Activated gamma-delta T cell treated with Interleukin-2 at 50 U/mL for 16 hours (primary cell): ENCODE measurements at places on chromosomes 3 and 15.

- DNase-seq = no peak
Observed at GRCh38 chr3:73485877-73486330, 138.8 kb downstream of the PDZRN3 start.

DNA sequence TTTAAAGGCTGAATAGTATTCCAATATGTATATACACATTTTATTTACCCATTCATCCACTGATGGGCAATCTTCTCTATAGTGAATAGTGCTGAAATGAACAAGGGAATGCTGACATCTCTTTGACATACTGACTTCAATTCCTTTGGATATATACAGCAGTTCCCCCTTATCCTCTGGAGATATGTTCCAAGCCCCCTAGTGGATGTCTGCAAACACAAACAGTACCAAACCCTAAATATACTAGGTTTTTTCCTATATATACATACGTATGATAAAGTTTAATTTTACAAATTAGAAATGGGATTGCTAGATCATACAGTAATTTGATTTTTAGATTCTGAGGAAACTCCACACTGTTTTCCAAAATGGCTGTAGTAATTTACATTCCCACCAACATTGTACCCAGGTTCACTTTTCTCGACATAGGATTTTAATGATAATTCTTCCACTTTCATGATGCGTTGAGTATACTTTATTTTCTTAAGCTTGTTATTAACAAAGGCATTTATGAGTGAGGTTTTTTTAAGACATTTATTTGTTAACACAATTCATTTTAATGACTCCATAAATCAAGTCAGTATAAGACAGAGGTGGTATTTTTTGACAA is 38.2 kb downstream of the VPS13C start:
- DNase-seq = no peak

- DNase-seq = no peak
Observed at GRCh38 chr3:105518806-105519418, 152.2 kb downstream of the ALCAM start.

DNA sequence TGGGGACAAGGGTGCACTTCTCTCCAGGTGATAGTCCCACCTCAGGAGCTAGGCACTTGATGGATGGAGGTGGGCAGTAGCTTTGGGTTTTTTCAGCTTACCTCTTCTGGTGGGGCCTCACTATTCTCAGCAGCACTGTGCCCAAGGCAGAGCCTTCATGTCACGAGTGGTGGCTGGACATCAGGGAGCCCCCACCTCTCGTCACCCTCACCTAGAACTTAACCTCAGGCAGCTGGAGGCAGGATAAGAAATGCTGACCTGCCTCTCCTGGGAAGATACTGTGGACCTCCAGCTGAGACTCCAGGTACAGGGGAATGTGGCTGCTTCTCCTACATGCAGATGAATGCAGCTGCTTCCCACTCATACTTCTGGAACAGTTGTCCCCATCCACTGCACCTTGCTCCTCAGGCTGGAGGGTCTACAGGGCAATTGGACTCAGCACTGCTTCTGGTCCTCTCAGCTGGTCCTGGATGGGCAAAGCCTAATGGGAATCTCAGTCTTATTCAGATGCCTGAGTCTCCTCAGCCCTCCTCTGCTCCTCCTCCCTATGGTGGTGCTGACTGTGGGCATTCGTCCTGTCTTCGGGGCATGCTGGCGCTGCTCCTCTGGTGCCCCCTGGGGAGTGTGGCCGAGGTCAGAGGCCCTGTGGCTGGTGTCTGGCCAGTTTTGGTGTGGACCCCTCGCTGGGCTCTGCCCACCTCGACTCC is 129.9 kb downstream of the KLF13 start:
- no peak for DNase-seq

- DNase-seq = no peak
Observed at GRCh38 chr3:157190380-157190872, 30.5 kb upstream of the CCNL1 start.

DNA sequence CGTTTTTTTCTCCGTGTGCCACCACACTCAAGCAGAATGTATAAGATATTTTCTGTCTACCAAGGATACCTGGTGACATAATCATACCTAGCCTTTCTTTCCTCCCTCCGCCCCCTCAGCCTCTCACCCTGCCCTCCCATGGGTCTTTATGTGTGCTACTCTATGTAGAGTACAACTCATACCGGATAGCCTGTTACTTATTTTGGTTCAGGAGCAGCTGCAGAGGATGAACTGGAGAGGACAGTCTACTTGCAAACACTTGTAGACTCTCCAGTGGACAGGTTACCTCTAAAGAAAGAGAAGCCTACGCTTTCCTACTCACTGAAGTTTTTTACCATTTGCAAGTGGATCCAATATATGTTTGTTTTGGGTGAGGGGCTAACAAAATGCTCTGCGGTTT is 345.9 kb upstream of the TPRG1 start:
- no peak for DNase-seq

- no peak for DNase-seq
Observed at GRCh38 chr15:89665449-89666181, 10.3 kb upstream of the KIF7 start.

DNA sequence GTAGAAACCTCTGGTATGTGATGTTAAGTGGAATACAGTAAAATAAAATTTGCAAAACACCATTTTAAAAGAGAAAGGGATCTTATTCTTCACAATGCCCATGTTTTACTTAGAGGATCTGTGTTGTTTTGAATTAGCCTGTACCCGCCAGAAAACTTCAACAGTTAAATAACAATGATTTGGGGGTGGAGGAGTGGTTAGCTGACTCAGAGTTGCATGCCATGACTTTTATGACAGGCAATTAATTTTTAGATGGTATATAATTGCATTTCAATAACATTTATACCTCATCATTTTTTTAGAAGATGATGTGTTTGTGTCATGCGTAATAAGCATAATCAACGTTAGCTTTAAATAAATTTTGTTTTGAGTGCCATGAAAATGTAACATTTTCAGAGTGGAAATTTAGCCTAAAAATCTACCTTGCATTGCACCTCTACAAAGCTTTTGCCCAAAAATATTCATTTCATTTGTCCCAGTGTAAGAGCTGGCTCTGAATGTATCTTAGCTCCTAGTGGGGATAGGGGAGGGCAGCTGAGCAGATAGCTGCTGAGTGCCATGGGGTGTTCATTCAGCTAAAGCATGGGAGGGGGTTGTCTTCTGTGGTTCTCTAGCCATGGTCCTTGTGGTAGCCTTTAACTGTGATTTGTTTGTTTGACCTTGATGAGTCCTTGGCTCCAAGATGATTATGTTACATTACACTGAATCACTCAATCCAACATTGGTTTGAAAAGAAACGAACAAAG is 379.8 kb downstream of the LPP start:
- DNase-seq = no peak
